CD4-positive, CD25-positive, alpha-beta regulatory T cell (primary cell): ENCODE measurements at places on chromosomes 3 and 15. TPM values are rescaled to one million over a fixed set of nuclear protein-coding genes. Genes with fewer than 3 reads are reported as not detected.

GRCh38 chr15:70432924-70433495 is 330.3 kb downstream of the UACA start:
- no peak for DNase-seq
- no peaks in the 10 kb centered on the region for H3K27me3 ChIP-seq
- H3K4me3 ChIP-seq = no peak overlapping the region
- H3K4me1 ChIP-seq = peaks cover 3% of the 10 kb centered on the region
- no peaks in the 10 kb centered on the region for H3K36me3 ChIP-seq

DNA sequence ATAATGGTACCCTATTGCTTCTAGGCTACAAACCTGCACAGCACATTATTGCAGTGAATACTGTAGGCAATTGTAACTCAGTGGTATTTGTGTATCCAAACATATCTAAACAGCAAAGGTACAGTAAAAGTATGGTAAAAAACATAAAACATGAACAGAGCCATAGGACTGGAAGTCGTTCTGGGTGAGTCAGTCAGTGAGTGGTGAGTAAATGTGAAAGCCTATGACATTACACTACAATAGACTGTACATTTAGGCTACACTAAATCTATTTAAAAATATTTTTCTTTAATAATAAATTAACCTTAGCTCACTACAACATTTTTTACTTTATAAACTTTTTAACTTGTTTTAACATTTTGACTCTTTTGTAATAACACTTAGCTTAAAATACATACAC is 21.3 kb downstream of the RAB6B start:
- H3K27ac ChIP-seq = no peak overlapping the region
- H3K4me1 ChIP-seq = no peaks in the 10 kb centered on the region
- no peak overlapping the region for H3K4me3 ChIP-seq

DNA sequence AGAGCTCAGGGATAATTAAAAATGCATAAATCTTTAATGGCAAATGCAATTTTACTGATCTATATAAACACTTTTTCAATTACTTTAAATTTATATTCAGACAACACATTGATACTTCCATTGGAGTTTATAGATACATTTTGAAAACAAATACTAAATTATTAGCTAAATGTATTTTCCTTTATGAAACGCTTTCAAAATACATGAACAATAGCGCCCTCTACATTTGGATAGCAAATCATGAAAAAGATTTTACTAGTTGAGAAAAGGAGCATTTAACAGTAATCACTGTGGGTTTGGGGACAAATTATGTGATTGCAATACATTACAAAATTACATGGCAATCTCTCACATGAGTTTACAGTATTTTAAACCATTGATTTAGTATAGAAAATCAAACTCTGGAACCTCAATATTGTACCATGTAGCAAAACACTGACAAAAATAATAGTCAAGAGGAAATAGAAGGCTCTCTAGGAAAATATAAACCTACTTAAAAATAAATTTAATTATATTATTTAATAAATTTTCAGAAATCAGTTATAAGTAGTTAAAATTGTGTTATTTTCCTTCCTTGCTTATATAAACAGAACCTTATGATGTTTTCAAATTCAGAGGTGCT is 207.9 kb downstream of the ZIC1 start:
- H3K4me3 ChIP-seq = no peak overlapping the region
- no peak overlapping the region for H3K27ac ChIP-seq
- H3K27me3 ChIP-seq = no peaks in the 10 kb centered on the region
- no peaks in the 10 kb centered on the region for H3K36me3 ChIP-seq
- H3K4me1 ChIP-seq = no peaks in the 10 kb centered on the region

DNA sequence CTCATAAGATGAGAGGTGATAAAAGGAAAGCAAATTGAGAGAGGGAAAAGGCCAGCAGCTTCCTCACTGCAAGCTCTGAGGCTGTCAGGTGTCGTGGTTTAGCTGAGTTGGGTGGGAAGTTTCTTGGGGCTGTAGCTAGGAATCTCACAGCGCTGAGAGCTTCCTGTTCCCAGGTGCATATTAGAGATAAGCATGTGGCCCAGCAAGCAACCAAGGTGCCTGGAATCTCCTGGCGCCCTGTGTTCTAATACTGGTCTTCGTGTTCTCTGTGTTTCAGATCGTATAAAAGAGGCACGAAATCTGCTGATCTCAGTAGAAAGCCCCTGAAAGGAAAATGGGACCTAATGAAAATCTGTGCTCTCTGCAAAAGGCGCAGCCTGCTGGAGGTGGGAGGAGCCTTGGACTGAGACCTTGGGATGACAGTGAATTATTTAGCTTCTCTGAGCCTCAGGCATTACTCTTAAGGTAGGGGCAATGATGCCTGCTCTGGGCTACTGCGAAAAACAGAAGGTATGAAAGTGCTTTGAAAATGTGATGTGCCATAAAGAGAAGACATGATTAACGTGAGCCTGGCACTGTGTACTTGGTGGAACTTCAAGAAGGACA is 499.9 kb downstream of the TBL1XR1 start:
- H3K4me1 ChIP-seq = no peaks in the 10 kb centered on the region
- H3K4me3 ChIP-seq = no peak overlapping the region

GRCh38 chr3:56621681-56622080 is 61.4 kb downstream of the TASOR start:
- no peak overlapping the region for H3K27ac ChIP-seq
- H3K4me1 ChIP-seq = no peaks in the 10 kb centered on the region

GRCh38 chr3:142852009-142852408 is 36.9 kb downstream of the PCOLCE2 start:
- H3K27ac ChIP-seq = no peak overlapping the region
- H3K36me3 ChIP-seq = no peaks in the 10 kb centered on the region
- DNase-seq = no peak
- H3K27me3 ChIP-seq = peaks cover 3% of the 10 kb centered on the region
- H3K4me3 ChIP-seq = no peak overlapping the region
- no peaks in the 10 kb centered on the region for H3K4me1 ChIP-seq

DNA sequence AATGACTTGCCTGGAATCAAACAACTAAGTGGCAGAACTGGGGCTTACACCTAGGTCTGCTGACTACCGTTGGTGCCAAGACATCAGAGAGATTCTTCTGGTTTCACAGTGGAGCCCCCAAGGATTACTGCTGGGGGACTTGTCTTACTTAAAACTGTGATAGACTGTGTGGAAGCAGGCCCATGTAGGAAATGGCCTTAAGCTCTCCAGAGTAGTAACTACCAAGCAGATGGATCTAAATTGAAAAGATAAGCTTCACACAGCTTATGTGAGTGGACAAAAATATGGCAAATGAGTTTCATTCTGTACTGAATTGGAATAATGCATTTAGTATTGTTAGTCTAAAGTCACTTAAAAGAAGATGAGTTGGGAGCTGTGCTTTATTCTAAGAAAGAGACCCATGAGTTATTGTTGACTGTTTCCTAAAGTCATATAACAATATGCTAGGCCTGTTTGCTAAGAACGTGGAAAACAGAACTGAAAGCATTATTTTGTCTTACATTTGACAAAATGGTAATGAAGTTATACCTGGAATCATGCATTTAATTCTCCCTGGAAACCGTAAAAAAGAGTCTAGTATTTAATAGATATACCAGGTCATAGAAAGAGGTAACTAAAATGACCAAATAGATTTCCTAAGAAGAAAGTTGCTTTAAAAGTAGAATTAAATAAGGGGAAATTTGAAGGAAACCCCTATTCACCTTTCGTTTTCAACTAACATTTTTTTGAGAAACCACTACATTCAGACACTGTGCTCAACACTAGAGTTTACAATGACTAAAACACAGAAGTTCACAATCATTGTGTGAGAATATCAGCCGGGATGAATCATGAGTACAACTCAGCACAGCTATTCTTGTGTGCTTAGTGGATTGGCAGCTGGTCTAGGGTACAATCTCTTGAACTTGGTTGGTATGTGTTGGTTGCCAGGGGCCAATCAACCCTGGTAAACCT is 13.0 kb upstream of the MAPK6 start:
- H3K4me1 ChIP-seq = peaks cover 17% of the 10 kb centered on the region
- peak overlapping the region; percentile 43 for H3K4me3 ChIP-seq
- no peaks in the 10 kb centered on the region for H3K36me3 ChIP-seq
- H3K27me3 ChIP-seq = no peaks in the 10 kb centered on the region

DNA sequence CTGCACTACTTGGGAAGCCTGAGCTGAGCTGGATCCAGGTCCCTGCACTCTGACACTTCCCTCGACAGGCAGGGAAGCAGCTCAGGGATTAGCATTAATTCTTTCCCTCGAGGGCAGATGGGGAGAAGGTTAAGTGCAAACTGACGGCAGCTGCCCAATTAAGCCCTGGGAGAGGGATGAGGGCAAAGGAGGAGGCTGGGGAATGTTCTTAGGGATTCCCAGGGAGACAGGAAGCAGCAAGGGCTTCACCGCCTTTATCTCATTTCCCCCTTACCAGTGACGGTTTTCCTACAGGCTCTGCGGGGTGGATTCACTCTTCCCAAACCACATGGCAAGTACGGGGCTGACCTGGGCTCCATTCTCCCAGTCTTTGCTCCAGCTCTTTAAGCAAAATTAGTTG is 519.0 kb upstream of the PROK2 start:
- no peaks in the 10 kb centered on the region for H3K27me3 ChIP-seq
- H3K4me3 ChIP-seq = no peak overlapping the region
- no peak for DNase-seq
- no peak overlapping the region for H3K27ac ChIP-seq

- H3K27me3 ChIP-seq = peaks cover 2% of the 10 kb centered on the region
- no peak for DNase-seq
- H3K27ac ChIP-seq = no peak overlapping the region
- H3K4me1 ChIP-seq = no peaks in the 10 kb centered on the region
- H3K4me3 ChIP-seq = no peak overlapping the region
These were observed 97.8 kb downstream of the SQOR start for GRCh38 chr15:45732662-45733061.

- H3K36me3 ChIP-seq = no peaks in the 10 kb centered on the region
- no peak overlapping the region for H3K27ac ChIP-seq
- no peak for DNase-seq
- no peaks in the 10 kb centered on the region for H3K27me3 ChIP-seq
- no peak overlapping the region for H3K4me3 ChIP-seq
These were observed 353.3 kb downstream of the LPP start for GRCh38 chr3:188507244-188507720.

- no peaks in the 10 kb centered on the region for H3K27me3 ChIP-seq
- no peaks in the 10 kb centered on the region for H3K4me1 ChIP-seq
- no peak for DNase-seq
- no peak overlapping the region for H3K27ac ChIP-seq
- no peaks in the 10 kb centered on the region for H3K36me3 ChIP-seq
These were observed 35.9 kb downstream of the CCK start for GRCh38 chr3:42229942-42230688.

DNA sequence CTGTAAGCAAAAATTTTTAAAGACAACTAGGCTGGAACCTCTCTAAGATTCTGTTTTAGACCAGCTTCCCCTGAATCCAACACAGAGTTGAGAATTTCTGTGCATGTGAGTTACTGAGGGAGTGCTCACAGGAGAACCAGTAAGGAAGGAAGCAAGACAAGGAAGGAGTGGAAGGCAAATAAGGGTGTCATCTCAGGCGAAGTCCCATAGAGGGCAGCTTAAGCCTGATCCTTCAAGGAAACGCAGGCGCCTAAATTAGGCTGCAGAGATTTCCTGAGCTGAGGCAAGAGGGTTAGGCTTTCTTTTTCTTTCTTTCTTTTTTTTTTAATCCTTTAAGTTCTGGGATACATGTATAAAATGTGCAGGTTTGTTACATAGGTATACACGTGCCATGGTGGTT is 36.2 kb upstream of the COL6A6 start:
- no peak overlapping the region for H3K27ac ChIP-seq
- H3K4me3 ChIP-seq = no peak overlapping the region
- no peaks in the 10 kb centered on the region for H3K27me3 ChIP-seq

DNA sequence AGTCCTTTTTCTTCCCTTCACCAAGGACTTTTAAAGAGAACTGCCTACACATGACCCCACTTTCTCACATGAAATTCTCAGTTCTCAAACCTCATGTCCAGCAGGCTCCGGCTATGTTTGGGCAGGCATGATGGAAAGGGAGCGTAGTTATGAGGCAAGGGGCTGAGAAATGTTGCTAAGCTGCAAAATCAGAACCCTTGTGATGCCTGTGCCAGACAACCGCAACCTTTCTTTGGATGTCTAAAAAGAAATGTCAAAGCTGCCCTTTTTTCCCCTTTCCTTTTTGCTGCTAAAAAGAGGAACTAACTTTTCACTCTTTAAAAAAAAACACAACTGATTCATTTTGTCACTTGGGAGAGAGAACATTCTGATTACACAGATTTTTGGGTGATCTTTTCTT is 19.2 kb downstream of the GNB4 start:
- H3K27me3 ChIP-seq = no peaks in the 10 kb centered on the region
- no peaks in the 10 kb centered on the region for H3K36me3 ChIP-seq
- no peak for DNase-seq
- H3K27ac ChIP-seq = no peak overlapping the region

- H3K27me3 ChIP-seq = no peaks in the 10 kb centered on the region
- H3K4me3 ChIP-seq = no peak overlapping the region
- no peak for DNase-seq
- no peaks in the 10 kb centered on the region for H3K36me3 ChIP-seq
- no peak overlapping the region for H3K27ac ChIP-seq
These were observed 64.3 kb downstream of the CHL1 start for GRCh38 chr3:260898-261297.

GRCh38 chr3:174536319-174536718 is 322.8 kb upstream of the NAALADL2 start:
- H3K27me3 ChIP-seq = no peaks in the 10 kb centered on the region
- no peaks in the 10 kb centered on the region for H3K36me3 ChIP-seq
- no peak overlapping the region for H3K27ac ChIP-seq
- no peaks in the 10 kb centered on the region for H3K4me1 ChIP-seq

DNA sequence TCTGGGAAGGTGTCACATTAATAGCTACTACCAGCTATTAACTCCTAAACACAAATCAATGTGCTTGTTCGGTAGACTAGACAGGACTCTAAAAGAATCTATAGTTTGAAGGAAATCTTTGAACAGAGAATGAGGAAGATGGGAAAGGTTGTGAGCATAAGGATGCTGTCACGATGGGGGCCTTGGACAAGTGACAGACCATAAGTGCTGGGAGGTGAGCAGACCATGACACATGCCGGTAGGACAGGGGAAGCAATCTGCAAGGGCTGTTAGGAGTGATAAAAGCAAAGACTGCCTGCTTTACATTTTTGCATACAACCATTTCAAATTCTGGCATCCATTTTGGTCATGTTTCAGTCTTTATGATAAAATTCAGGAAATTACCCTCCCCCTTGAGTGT is 645.8 kb downstream of the ROBO2 start:
- DNase-seq = no peak
- H3K27ac ChIP-seq = no peak overlapping the region
- H3K4me3 ChIP-seq = no peak overlapping the region
- H3K27me3 ChIP-seq = no peaks in the 10 kb centered on the region
- no peaks in the 10 kb centered on the region for H3K36me3 ChIP-seq

- H3K27ac ChIP-seq = no peak overlapping the region
- no peaks in the 10 kb centered on the region for H3K27me3 ChIP-seq
- H3K4me1 ChIP-seq = no peaks in the 10 kb centered on the region
- no peak for DNase-seq
- no peaks in the 10 kb centered on the region for H3K36me3 ChIP-seq
These were observed 61.1 kb downstream of the DUT start for GRCh38 chr15:48392356-48392755.

Gene GATM
- total RNA-seq = 1.0 TPM

Gene RIOX2
- 21.8 TPM for total RNA-seq

Gene ANKRD34C
- total RNA-seq = not detected

Gene FEZF2
- not detected for total RNA-seq
